ENCODE measurements at places on chromosomes 5 and 9.

DNA sequence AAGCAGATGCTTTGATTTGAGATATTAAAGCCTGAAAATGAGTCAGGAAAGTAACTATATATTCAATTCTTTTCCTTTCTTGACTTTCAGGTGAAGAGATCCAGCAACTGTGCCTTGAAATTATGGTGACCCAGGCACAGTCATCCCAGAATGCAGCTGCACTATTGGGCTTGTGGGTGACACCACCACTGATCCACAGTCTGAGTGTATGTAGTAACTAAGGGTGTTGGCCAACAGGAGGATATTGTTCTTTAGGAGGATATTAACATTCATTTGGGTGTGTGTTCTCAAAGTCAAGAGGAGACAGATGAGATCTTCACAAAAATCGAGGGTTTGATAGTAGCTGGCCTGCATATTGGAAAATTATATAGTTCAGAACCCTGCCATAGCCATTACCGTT lies 53.2 kb downstream of the HACD4 start:
- H3K4me1 ChIP-seq: peaks cover 9% of the 10 kb centered on the region
- no peak overlapping the region for H3K4me3 ChIP-seq
- peaks cover 19% of the 10 kb centered on the region for H3K36me3 ChIP-seq
- no peaks in the 10 kb centered on the region for H3K27me3 ChIP-seq

- H3K4me1 ChIP-seq: peaks cover 3% of the 10 kb centered on the region
- no peaks in the 10 kb centered on the region for H3K36me3 ChIP-seq
- H3K27me3 ChIP-seq: peaks cover 4% of the 10 kb centered on the region
- no peak overlapping the region for H3K27ac ChIP-seq
Observed at GRCh38 chr5:113450462-113450861, 15.7 kb upstream of the TSSK1B start.

- no peak overlapping the region for H3K27ac ChIP-seq
- no peaks in the 10 kb centered on the region for H3K4me1 ChIP-seq
Observed at GRCh38 chr9:14148501-14149103, 165.3 kb downstream of the NFIB start.

GRCh38 chr5:161411156-161411555 lies 135.4 kb downstream of the GABRB2 start:
- H3K4me3 ChIP-seq: no peak overlapping the region
- H3K4me1 ChIP-seq: no peaks in the 10 kb centered on the region
- no peaks in the 10 kb centered on the region for H3K27me3 ChIP-seq
- H3K27ac ChIP-seq: no peak overlapping the region
- no peaks in the 10 kb centered on the region for H3K36me3 ChIP-seq

GRCh38 chr5:100828071-100828897 lies 74.8 kb downstream of the ST8SIA4 start:
- H3K27me3 ChIP-seq: no peaks in the 10 kb centered on the region
- H3K4me1 ChIP-seq: peaks cover 36% of the 10 kb centered on the region
- peak; percentile 10 for DNase-seq
- peak overlapping the region; percentile 64 for H3K4me3 ChIP-seq
- peak overlapping the region; percentile 94 for H3K27ac ChIP-seq

DNA sequence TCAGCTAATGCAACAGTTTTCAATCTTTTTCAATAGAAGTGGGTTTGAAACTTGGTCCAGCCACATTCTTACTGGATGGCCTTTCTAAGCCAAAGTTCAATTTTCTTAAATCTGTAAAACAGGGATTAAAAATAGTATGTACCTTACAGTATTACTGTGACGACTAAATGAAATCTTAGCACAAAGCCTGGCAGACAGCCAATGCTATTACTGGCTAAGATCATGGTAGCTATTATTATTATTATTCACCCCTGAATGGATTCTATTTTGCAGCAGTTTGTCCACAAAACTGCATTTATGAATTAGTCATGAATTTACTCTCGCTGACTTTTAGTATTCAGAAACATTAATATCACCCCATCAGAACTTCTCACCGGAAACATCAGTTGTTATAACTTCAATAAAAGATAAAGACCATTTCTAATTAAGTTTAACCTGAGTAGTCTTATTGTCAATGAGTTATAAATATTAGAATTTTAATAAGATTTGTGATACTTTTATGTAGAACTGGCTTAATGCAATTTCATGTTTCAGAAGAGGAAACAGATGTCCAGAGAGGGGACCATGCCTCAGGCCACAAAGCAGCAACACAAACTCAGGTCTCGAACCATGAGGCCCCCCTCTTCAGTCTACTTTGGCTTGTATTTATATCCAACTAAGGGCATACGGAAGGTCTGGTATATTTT lies 468.2 kb downstream of the ARHGEF28 start:
- no peak for DNase-seq
- no peaks in the 10 kb centered on the region for H3K4me1 ChIP-seq
- no peaks in the 10 kb centered on the region for H3K36me3 ChIP-seq
- H3K27ac ChIP-seq: no peak overlapping the region
- H3K4me3 ChIP-seq: no peak overlapping the region

GRCh38 chr5:135709208-135709575 lies 125.3 kb upstream of the SLC25A48 start:
- peaks cover 7% of the 10 kb centered on the region for H3K27me3 ChIP-seq
- no peaks in the 10 kb centered on the region for H3K36me3 ChIP-seq
- H3K27ac ChIP-seq: no peak overlapping the region
- no peaks in the 10 kb centered on the region for H3K4me1 ChIP-seq

DNA sequence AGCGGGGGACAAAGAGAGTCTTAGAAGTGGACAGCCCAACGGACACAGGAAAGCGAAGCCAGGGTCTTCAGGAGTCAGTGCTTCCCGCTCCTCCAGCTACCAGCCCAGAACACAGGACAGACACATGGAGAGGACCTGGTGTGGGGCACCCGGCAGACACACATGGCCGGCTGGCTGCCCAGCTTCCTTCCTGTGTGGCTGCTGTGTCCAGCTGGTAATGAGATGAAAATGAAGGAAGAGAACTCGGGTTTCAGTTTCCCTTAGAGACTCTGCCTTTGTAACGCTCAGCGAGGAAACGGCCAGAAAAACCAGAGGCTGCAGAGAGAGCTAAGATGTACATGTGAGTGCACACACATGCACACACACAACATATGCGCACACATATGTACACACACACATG lies 87.5 kb downstream of the SECISBP2 start:
- H3K27me3 ChIP-seq: no peaks in the 10 kb centered on the region
- DNase-seq: no peak
- peaks cover 80% of the 10 kb centered on the region for H3K4me1 ChIP-seq
- peak overlapping the region; percentile 96 for H3K27ac ChIP-seq
- H3K4me3 ChIP-seq: peak overlapping the region; percentile 71

DNA sequence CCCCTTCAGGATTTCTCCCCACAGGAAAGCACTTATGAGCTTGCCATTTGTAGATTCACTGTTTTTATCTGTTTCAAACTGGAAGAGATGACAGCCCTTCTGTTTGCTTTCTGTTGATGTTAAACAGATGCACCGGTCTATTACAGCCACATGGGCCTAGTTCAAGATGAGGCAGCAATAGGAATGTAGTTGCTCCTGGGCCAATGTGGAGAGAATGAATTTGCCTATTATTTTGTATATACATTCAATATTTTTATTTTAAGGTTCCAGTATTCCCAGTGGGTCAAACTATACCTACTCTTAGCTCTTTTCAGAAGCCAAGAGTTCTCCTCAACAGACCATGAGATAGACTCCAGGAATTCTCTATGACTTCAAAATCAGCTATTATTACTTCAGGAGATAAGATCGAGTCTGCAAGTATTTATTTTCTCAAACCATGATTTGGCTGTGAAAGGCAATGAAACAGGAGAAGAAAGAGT lies 461.6 kb downstream of the RASEF start:
- DNase-seq: no peak
- no peak overlapping the region for H3K4me3 ChIP-seq
- H3K27ac ChIP-seq: no peak overlapping the region

DNA sequence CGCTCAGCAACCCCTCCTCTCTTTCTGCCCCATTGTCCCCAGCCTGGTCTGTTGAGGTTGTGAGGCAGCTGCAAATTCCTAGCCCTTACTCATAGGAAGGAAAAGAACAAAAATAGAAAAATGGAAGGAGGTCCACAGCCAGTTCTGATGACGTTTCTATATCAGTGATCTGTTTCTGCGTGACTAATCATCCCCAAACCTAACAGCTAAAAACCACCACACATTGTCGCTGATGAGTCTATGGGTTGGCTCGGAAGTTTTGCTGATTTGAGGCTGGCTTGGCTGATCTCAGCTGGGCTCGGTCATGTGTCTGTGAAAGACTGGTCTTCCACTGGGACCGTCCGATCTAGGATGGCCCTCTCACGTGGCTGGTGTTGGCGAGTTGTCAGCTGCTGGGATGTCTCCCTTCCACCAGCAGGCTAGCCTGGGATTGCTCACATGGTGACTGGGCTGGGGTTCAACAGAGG lies 200.6 kb upstream of the ZNF618 start:
- peaks cover 2% of the 10 kb centered on the region for H3K4me1 ChIP-seq
- H3K27ac ChIP-seq: no peak overlapping the region
- no peak for DNase-seq
- H3K4me3 ChIP-seq: no peak overlapping the region

- H3K4me3 ChIP-seq: no peak overlapping the region
- peaks cover 3% of the 10 kb centered on the region for H3K4me1 ChIP-seq
- no peak for DNase-seq
- H3K36me3 ChIP-seq: no peaks in the 10 kb centered on the region
Observed at GRCh38 chr5:108481355-108481931, 99.5 kb upstream of the FBXL17 start.

- H3K27me3 ChIP-seq: peaks cover 10% of the 10 kb centered on the region
- H3K4me1 ChIP-seq: no peaks in the 10 kb centered on the region
- H3K36me3 ChIP-seq: no peaks in the 10 kb centered on the region
- H3K4me3 ChIP-seq: no peak overlapping the region
Observed at GRCh38 chr9:98450496-98450895, 195.0 kb upstream of the TBC1D2 start.

GRCh38 chr9:72925891-72926290 lies 27.0 kb downstream of the ALDH1A1 start:
- H3K27me3 ChIP-seq: peaks cover 2% of the 10 kb centered on the region
- H3K4me3 ChIP-seq: no peak overlapping the region
- H3K36me3 ChIP-seq: no peaks in the 10 kb centered on the region
- no peak overlapping the region for H3K27ac ChIP-seq
- no peaks in the 10 kb centered on the region for H3K4me1 ChIP-seq

DNA sequence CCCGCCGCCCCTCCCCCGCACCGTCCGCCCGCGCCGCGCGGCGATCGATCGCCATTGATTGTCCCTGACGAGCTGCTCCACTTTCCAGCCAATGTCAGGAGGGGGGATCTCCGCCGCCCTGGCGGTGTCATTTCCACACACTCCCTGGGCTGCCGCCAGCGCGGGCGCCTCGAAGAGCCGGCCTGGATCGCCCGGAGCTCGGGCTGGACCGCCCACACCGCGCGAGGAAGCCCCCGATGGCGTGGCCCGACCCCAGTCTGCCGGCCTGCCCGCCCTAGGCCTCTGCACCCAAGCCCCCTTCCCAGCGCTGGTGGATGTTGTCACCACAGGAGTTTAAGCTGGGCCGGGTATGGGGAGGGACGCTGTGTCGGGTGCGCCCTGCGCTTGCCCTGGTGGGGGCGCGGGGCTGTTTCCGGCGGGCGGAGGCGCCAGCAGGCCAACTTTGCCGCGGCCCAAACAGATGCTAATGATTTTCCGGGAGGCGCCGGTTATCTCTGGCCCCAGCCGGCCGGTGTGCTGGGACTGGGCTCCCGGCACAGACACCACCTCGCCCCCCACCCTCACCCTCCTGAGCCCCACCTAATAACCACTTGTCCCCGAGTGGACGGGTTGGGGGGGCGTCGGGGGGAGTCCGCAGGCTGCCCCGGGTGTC lies 10.6 kb upstream of the CXXC5 start:
- peak; percentile 71 for DNase-seq
- no peaks in the 10 kb centered on the region for H3K36me3 ChIP-seq
- H3K27me3 ChIP-seq: no peaks in the 10 kb centered on the region

- no peak overlapping the region for H3K4me3 ChIP-seq
- H3K27ac ChIP-seq: no peak overlapping the region
- no peak for DNase-seq
- peaks cover 5% of the 10 kb centered on the region for H3K27me3 ChIP-seq
Observed at GRCh38 chr5:57455511-57456455, 26.8 kb downstream of the ACTBL2 start.

DNA sequence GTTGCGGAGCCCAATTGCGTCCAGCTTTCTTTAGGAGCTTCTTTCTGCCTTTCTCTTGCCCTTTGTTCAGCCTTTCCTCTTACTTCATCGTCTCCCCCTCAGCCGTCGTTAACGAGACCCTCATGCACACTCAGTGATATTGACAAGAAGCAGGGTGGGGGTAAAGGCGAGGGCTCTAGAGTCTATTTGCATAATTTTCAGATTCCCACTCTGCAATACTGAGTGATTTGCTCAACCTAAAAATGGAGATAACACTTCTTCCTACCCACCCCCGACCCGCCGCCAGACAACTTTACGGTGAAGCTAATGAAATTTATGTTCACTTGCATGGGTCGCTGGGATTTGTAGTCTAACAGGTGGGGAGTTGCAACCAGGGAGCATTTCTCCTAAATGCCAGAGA lies 1.3 kb upstream of the TBC1D2 start:
- no peaks in the 10 kb centered on the region for H3K36me3 ChIP-seq
- peaks cover 16% of the 10 kb centered on the region for H3K4me1 ChIP-seq
- peak overlapping the region; percentile 85 for H3K27ac ChIP-seq
- peak overlapping the region; percentile 90 for H3K4me3 ChIP-seq
- H3K27me3 ChIP-seq: no peaks in the 10 kb centered on the region

- no peaks in the 10 kb centered on the region for H3K36me3 ChIP-seq
- DNase-seq: no peak
- peaks cover 20% of the 10 kb centered on the region for H3K27me3 ChIP-seq
- H3K4me1 ChIP-seq: peaks cover 5% of the 10 kb centered on the region
Observed at GRCh38 chr5:173547579-173547978, 68.9 kb downstream of the BOD1 start.
